LNCaP clone FGC (cell line): ENCODE measurements at places on chromosomes 12 and 14.

- DNase-seq, result no peak
Observed at GRCh38 chr12:131058700-131059099, 105.0 kb downstream of the ADGRD1 start.

GRCh38 chr12:27486961-27487360, 37.0 kb upstream of the PPFIBP1 start:
- no peak for DNase-seq

DNA sequence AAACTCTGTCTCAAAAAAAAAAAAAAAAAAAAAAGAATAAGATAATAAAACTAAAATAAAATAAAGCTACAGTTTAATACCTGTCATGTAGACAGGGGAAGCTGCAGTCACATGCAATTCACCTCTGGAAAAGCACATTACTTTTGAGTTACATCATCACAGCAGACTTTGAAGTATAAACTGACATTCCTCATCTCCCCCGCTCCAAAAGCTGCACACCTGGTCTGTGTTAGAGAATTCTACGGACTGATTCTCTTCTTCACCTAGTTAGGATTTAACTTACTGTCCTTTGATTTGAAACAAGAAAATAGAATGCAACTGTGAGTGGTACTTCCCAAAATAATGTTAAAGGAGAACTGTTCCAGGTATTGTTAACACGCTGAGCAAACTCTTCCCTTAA, 25.1 kb downstream of the SPPL3 start:
- no peak for DNase-seq

DNA sequence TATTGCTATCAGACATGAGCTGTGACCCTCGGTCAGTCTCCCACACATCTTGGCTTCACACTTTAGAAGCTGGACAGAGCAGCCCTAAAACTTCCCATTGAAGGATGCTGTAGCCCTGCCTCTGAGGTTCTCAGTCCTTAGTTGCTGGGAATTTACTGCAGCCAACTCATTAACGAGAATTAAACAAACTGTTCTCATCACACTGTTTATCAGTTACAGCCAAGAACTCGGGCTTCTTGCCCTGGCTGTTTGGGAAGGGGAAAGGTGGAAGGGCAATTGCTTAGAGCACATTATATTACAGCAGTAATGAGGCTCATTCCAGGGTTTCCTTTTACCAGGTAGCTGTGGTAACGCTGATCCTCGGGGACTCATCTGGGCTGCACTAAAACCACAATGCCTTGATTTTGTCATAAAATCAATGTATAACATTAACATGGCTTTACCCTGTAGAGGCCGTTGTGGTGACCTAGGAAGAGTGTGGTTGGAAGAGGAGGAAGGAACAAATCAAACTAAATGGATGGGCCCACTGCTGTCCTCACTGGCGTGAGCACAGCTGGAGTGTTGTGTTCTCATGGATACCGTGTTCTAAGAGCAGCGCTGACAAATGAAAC, 87.1 kb downstream of the GPR135 start:
- no peak for DNase-seq

GRCh38 chr12:42385326-42385841, 59.4 kb downstream of the PPHLN1 start:
- DNase-seq, result no peak

DNA sequence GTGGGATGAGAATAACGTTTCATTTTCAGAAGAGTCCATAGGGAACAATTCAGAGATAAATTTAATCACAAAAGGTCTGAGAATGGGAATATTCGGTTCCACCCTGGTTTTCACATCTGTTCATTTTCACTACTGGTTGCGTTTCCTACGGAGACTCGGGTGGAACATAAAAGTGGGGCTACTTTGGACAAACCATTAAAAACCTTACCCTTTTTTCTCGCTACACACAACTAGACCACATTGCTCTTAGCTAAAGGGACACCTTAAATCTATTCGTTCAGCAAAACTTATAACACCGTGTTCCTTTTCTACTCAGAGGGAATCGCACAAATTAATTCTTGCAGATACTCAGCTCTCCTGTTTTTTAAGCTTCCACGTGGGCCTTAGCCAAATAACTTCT, 1.0 kb upstream of the SUDS3 start:
- DNase-seq, result no peak

DNA sequence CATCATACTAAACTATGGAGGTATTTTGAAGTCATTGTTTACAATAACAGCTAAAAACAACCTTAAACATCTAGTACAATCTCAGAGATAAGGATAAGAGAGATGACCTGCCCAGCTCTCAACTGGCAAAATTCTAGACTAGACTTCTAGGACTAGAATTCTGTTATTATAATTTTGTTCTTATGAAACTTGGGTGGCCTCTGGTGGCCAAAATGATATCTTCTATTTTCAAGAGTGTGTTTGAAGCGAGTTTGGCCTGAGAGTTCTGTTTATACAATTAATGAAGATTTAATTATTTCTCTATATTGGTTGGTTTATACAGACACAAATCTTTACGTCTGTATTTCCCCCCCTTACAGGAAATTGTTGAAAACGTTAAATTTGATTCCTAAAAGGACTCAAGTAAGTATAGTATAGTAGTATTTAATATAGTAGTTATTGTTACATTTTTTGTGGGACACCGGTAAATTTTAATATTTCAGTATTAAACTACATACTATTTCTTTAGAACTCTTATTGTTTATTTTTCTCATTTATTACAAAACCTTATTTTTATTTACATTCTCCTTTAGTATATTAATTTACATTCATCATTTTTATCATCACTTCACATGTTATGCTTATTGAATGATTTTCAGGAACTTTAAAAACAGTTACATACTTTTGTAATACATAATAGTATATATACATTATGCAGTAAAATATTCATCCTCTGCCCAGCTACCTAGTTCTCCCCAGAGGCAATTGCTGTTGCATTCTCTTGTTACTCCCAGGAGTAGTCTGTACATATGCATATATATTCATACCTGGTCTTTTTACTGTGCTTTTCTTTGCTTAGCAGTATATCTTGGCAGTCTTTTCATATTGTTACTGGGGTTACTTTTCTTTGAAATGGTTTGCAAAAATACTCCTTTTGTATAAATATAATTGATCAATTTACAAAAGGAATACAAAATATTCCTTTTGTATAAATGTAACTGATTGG, 6.6 kb downstream of the PPHLN1 start:
- no peak for DNase-seq

DNA sequence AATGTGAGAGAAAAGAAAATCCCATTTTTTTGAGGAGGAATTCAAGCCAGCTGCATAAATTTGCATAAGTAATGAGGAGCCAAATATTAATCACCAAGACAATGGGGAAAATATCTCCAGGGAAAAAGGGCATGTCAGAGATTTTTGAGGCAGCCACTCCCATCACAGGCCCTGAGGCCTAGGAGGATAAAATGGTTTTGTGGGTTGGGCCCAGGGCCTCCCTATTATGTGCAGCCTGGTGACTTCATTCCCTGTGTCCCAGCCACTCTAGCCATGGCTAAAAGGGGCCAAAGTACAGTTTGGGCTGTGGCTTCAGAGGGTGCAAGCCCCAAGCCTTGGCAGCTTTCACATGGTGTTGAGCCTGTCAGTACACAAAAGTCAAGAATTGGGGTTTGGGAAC, 1051.0 kb upstream of the FOXG1 start:
- DNase-seq, result no peak

DNA sequence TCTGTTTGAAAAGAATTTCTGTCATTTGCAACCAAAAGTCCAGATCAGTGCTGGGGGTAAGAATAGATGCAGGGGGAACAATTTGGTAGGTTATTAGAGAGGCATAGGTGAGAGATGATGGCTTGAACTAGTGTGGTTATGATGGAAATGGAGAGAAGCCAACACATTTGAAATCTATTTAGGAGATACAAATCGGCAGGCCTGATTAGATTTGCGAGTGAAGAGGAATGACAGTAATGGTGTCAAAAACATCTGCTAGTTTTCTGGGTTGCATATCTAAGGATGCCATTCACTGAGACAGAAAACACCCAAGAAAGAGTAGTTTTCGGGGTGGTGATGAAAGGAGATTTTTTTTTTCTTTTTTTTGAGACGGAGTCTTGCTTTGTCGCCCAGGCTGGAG, 138.1 kb downstream of the LMNTD1 start:
- DNase-seq, result no peak

DNA sequence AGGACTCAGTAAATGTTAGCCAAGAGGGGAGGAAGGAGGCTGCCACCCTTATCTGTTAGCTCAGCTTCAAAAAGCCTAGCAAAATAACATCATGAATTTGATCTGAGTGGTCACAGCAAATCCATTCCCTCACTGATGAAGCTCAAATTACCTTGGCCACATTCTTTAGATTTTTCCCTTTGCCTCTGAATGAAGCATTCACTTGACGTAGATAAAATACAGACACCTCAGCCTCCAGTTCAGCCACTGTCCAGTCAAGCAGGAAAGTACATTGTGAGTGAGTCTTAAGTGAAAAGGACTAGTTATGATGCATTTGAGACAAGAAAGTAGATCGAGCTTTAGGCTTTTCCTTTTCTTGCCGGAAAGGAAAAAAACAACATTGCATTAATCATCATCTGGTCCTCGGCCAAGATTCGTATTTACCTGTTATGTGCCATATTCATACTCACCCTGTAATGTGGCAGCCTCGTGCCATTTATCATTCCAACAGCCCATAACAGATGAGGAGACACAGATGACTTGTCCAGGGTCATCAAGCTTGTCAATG, 146.5 kb downstream of the ETV6 start:
- DNase-seq, result peak; percentile 32

GRCh38 chr14:49954171-49954631, 61.3 kb downstream of the ARF6 start:
- no peak for DNase-seq

GRCh38 chr14:93943052-93943451, 15.9 kb downstream of the FAM181A start:
- no peak for DNase-seq

- no peak for DNase-seq
Observed at GRCh38 chr12:31203261-31203660, 122.7 kb downstream of the SINHCAF start.

- no peak for DNase-seq
Observed at GRCh38 chr12:80780746-80781145, 64.0 kb downstream of the MYF5 start.

- no peak for DNase-seq
Observed at GRCh38 chr12:132169376-132169775, 25.1 kb downstream of the NOC4L start.

DNA sequence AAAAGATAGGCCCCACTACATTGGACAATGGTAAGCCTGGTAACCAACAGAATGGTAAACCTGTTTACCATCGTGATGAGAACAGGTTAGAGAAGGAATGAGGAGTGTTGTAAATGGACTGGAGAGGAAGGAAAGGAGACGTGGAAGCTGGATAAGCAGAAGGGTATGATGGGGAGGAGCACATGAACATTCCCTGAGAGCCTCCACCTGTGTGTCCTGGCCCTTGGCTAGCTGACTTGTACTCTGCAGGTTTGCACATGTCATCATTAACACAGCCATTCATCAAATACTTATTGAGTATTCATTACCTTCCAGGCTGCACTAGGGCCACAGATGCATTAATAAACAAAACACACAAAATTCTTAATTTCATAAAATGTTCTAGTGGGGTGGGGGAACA, 4.3 kb upstream of the IL26 start:
- DNase-seq, result no peak

GRCh38 chr12:53985994-53986685, 1.2 kb downstream of the HOXC10 start:
- DNase-seq, result no peak

DNA sequence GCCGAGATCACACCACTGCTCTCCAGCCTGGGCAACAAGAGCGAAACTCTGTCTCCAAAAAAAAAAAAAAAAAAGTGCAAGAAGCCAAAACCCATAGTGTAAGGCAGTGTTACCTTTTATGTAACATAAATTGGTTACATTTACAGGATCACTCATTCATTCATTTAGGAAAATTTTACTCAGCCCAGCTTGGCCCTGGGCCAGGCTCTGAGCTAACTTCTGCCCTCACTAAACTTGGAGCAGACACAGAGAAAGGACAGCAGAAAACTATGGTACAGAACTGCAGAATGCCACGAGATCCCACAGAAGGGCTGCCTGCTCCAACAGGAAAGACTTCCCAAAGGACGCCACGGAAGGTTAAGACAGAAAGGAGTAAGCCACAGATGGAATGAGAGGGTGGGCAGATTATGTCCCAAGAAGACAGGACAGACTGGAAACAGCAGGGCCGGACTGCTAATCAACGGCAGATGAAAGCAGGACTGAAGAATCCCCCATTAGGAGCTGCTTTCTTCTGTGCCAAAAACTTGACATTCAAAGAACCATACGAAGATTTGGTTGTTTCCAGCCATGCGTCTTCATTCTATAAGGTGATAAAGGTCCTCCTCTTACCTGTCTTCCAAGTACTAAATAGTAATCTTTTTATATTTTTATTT, 18.9 kb downstream of the PPP1R13B start:
- no peak for DNase-seq

DNA sequence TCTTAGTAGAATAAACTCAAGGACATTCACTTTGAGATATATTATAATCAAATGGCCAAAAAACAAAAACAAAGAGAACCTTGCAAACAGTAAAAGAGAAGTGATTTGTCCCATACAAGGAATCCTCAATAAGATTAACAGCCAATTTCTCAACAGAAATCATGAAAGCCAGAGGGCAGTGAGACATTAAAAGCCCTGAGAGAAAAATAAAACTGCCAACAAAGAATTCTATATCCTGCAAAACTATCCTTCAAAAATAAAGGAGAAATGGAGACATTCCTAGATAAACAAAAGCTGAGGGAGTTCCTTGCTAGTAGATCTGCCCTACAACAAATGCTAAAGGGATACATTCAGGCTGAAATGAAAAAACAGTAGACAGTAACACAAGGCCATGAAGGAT, 78.1 kb downstream of the CMKLR1 start:
- no peak for DNase-seq

DNA sequence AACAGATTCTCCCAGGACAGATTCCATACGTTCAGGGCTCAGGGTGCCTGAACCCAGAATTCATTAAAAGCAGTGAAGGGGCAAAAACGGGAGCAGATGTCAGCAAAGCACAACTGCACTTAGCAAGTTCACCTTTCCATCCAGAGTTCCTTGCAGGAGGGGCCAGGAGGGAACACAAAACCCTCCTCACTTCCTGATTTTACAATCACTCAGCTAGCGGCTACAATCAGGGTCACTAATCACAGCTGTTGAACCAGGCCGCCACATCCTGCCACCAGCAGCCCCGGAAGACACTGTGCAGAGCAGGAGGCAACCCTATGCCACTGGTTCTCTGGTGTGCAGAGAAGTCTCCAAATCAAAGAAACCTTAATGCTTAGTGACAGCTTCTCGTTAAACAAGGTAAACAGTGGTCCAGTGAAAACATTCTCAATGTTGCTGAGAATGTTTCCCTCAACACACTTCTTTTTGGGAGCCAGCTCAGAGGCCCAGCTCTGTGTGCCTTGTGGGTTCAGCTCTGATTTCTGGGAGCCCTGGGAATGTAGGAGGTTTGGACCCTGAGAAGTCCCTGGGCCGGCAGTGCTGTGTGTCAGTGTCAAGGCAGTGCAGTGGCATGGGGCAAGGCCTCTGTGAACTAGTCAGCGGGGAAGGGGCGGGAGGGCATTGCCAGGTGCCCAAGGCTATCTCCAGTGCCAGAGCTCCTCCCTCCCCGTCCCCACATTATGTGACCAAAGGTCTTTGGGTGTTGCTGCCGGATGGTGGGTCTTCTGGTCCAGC, 54.5 kb downstream of the VCPKMT start:
- DNase-seq, result no peak

GRCh38 chr14:99389174-99389826, 91.4 kb downstream of the SETD3 start:
- DNase-seq, result no peak

- no peak for DNase-seq
Observed at GRCh38 chr12:94615260-94616181, 34.8 kb downstream of the TMCC3 start.

GRCh38 chr12:38689195-38689594, 216.2 kb downstream of the CPNE8 start:
- no peak for DNase-seq

- no peak for DNase-seq
Observed at GRCh38 chr14:81453166-81453766, 53.1 kb upstream of the STON2 start.
